Stimulated activated CD4-positive, alpha-beta T cell treated with anti-CD3 and anti-CD28 coated beads, Interleukin-4, amount 100 ng/mL, for 48 hours (primary cell): ENCODE measurements at places on chromosomes 5 and 9.
A peak's percentile ranks its signal among the peaks of the same experiment; 100 is the strongest.

DNA sequence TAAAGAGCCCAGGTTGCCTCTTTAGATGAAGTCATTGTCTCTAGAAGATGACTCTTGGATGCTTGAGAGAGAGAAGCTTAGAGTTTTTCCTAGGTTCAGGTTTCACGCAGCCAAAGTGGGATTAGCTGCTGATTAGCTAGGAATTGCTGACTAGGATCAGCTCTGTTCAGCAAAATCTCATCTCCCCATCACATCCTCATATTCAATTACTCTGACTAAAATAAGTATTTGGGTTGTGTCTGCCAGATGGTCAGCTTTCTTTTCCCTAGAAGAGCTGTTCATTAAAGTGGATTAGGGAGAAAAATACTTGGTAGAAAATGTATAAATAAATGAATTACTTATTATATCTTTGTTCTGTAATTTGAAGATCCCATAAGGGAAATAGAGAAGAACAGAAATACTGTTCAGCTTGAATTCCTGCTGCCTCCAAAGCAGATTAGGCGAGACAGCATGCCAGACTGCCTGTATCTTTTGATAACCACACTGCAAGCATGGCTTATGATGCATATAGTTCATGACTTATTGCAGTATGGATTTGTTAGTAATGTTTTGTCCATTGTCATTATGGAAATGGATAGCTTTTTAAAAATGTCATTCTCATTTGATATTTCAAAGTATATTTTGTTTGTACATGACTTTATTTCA lies 184.8 kb upstream of the CD180 start:
- no peak for DNase-seq

DNA sequence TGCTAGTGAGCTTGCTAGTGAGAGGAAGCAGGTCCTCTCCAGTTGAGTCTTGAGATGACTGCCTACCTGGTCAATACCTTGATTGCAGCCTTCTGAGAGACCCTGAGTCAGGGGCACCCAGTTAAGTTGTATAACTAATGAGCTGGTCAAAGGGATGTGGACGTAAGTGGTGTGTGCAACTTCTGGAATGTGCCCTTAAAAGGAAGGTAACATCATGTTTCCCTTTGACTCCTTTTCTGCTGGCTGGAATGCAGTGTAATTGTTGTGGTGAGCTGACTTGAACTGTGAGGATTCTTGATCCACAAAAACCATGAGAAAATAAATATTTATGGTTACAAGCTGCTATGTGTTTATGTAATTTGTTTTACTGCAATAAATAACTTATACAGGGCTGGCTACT lies 2.4 kb upstream of the SNX2 start:
- no peak for DNase-seq

DNA sequence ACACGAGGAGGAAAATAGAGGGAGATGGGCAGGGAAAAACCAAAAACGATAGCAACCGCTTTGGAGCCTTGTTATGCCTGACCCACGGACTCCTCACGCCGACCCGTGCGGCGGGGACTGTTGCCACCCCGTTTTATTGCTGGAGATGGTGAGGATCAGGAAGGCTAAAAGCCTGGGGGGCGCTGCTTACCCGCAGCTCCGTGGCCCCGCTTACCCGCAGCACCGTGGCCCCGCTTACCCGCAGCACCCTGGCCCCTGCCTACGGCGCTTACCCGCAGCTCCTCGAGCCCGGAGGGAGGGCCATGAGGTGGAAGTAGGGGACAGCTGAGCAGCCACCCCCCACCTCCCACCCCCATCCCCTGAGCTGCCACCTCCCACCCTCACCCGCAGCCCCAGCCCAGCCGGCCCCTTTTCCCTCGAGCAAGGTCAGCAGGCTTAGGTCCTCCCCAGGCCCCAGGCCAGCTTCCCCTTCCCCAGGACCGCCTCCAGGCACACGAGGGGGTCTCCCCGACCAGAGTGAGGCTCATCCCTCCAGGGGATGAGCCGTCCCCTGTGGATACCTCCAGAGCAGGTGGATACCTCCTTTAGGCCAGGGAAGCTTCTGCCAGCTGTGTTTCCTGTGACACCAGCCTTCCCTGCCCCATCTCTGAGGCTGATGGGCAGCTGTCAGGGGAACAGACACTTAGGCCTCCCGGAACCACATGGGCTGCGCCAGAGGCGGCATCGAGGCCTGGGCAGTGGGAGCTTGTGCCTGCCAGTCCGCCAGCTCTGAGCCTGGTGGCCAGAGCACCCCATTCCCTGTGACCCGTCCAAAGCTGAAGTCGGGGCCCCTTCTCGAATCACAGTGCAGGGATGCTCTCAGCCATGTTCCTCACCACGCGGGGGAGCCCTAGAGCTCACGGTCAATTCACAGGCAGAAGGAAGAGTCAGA lies 92.3 kb downstream of the LMX1B start:
- DNase-seq: peak; percentile 75

DNA sequence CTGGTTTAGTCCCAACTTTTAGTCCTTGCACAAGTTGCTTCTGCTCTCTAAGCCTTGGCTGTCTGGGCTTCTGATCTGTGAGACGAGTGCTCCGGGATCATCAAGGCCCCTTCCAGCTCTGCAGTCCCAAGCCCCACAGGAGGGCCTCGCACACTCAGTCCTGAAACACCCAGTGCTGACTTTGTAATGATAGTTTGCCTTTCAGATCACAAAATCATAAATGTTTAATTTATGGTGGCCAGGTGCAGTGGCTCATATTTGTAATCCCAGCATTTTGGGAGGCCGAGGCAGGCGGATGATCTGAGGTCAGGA lies 95.9 kb upstream of the SLC25A48 start:
- no peak for DNase-seq

DNA sequence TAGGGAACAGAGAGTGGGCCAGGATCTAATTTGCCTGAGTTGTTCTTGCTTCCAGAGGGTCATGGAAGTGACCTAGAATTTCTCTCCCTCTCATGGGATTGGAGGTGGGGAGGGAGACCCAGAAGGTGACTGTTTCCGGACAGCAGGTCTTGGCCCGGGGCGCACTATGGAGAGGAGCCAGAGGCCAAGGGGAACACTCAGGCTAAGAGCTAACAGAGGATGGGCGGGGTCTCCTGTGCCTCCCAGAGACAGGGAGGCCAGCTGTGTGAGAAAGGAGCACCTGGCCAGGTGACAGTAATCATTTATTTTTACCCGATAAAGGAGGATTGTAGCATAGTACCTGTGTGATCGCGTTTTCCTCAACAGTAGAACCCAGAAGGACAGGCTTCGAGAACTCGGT lies 50.9 kb upstream of the ANKH start:
- no peak for DNase-seq

- DNase-seq: no peak
Measured at GRCh38 chr9:34291023-34291422, 38.0 kb downstream of the KIF24 start.

- no peak for DNase-seq
Measured at GRCh38 chr5:145979270-145980223, 43.2 kb downstream of the SH3RF2 start.

- no peak for DNase-seq
Measured at GRCh38 chr5:144156767-144157171, 13.7 kb downstream of the YIPF5 start.

DNA sequence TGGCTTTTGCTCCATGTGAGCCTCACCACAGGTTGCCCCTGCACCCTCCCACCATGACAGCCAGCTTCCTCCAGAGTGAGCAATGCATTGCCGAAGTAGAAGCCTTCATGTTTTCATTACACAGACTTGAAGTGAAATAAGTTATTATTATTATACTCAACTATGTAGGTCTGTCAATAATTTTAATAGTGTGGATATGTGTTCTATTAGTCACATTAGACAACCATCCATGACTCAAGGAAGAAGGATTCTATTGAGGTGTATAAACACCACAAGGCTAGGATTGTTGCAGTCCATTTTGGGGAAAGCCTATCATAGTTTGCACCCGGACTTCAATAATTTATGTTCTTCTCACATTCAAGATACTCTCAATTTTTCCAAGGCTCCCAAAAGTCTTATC lies 369.5 kb downstream of the TAF11L14 start:
- DNase-seq: no peak

DNA sequence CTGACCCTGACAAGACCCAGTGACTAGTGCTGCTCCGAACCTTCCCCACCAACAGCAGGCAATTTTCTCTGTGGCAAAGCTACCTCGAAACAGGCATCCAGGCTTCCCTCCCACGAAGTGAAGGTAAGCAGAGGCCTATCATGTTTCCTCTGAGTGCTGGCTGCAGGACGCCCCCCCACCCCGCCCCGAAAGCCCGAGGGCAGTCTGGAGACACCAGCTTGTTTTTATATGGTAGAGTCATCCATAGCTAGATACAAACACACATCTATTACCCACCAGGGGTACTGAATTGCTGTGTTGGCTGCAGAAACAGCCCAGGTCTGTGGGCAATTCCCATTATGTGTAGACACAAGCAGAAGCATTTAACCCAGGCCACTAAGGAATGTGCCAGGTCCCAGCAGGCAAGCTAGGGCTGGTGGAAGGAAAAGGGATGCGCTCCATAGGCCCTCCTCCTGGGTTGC lies 40.4 kb downstream of the LIX1 start:
- DNase-seq: no peak

- DNase-seq: no peak
Measured at GRCh38 chr5:132303589-132303988, 9.4 kb downstream of the SLC22A4 start.

GRCh38 chr5:60036192-60036938 lies 142.8 kb upstream of the PDE4D start:
- DNase-seq: no peak

- DNase-seq: no peak
Measured at GRCh38 chr5:135964670-135965320, 10.0 kb upstream of the LECT2 start.

GRCh38 chr5:57632937-57633336 lies 150.3 kb upstream of the ACTBL2 start:
- DNase-seq: no peak

- DNase-seq: no peak
Measured at GRCh38 chr5:124156415-124156996, 589.9 kb downstream of the ZNF608 start.

DNA sequence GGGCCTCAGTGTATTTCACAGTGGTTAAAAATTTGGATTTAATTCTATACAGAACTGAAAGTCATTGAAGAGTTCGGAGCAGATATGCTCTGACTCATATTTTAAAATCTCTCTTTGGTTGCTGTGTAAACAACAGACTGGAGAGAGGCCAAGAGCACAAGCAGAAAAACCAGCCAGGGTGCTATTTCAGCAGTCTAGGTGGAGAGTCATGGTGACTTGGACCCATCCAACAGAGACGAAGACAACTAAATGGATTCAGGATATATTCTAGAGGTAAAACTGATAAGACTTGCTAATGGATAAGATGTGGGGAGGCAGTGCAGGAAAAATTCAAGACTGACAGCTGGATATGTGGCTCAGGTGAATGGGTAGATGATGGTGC lies 168.9 kb downstream of the MAPKAP1 start:
- no peak for DNase-seq

GRCh38 chr5:68369457-68370125 lies 154.0 kb downstream of the PIK3R1 start:
- peak; percentile 21 for DNase-seq

GRCh38 chr9:128439273-128439672 lies 16.5 kb upstream of the ODF2 start:
- DNase-seq: no peak

DNA sequence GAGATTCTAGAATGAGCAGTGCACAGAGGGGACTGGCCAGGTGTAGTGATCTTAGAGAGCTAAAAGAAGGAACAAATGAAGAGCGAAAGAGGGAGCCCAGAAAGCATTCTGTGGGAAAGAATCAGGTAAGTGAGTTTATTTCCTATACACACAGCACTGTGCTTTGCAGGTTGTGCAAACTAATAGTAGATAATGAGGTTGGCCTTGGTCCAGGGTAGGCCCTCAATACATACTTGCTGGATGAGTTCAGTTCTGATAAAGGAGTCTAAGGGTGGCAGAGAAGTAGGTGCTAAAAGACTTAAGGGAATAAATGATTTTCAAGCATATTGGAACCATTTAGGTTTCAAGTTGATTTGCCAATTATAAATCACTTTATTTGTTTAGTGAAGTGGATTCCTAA lies 122.0 kb downstream of the NPR3 start:
- no peak for DNase-seq

DNA sequence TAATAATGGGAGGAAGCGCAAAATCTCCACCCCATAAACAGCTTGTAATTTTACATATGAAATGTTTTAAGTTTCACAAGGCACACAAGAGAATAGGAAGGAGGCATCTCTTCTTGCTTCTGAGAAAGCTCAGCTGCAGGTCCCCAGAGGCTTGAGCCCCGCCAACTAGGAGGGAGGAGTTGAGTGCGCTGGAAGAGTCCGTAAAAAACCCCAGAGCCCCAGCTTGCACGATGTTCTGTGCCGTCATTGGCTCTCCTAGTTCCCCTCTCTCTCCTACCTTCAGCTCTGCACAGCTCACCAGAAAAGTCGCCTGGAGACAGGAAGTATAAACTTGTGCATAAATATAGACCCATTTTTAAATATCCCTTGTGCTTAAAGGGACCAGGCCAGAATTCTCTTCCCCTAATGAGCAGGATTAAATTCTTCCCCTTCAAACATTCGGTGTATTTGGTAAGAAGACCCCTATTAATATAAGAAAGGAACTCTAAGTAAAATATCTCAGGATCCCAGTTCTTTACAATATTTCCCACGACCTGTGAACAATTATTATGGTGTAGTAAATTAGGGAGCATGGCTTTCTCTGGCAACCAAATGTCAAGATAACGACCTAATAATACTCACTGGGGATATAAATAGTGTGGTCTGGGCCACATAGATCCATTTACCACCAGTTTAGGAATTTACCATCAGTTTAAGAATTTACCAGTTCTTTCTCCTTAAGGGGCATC lies 13.7 kb downstream of the GLRX start:
- DNase-seq: peak; percentile 53

DNA sequence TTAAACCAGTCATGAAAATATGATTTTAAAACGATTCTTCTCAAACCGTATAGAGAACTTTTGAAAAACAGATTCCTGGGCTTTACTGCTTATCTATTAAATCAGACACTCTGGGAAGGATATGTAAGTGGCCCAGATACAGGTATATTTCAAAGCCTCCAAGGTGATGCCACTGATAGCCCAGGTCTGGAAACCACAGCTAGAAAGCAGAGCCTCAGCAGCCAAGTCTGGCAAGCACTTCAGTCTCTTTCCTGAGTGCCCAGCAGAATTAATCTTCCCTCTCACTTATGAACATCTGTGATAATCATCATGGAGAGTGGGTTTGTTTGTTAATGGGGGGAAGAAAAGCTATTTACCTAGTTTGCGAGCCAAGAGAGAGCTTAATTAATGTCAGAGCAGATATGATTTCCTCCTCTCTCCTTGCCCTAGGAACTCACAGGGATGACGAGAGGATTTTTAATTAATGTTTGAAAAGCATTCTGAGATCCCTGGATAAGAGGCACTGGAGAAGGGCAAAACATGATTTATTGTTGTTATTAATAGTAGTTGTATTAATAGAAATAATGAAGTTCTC lies 368.4 kb downstream of the TLE1 start:
- no peak for DNase-seq
